Articular chondrocyte of knee joint (primary cell): ENCODE measurements at places on chromosomes 1 and 21. TPM values are rescaled to one million over a fixed set of nuclear protein-coding genes. Genes with fewer than 3 reads are reported as not detected.

Gene RCAN3
- 11.1 and 13.2 TPM in 2 replicates for total RNA-seq

Gene MANEAL
- 0.65 and 0.76 TPM in 2 replicates for total RNA-seq

Gene C1QB
- not detected in 2 replicates for total RNA-seq

Gene GJA9
- 0.13 and 0.22 TPM in 2 replicates for total RNA-seq

Gene PRAMEF11
- not detected in 2 replicates for total RNA-seq

Gene DMRTA2
- not detected in 2 replicates for total RNA-seq

Gene DDAH1
- total RNA-seq = 108 and 134 TPM in 2 replicates

Gene DENND4B
- 10.9 and 17.9 TPM in 2 replicates for total RNA-seq

Gene RPS27
- 1,523 and 1,552 TPM in 2 replicates for total RNA-seq

Gene CTTNBP2NL
- total RNA-seq = 22.2 and 28.0 TPM in 2 replicates

Gene OR6K3
- not detected in 2 replicates for total RNA-seq

Gene OR6Y1
- not detected in 2 replicates for total RNA-seq

Gene RNU1-2
- total RNA-seq = under 0.01 TPM in 2 replicates

Gene GABPB2
- 22.0 and 22.9 TPM in 2 replicates for total RNA-seq

Gene TBX19
- 1.4 and 1.6 TPM in 2 replicates for total RNA-seq

Gene CORT
- 0.26 and 0.32 TPM in 2 replicates for total RNA-seq

Gene APCS
- total RNA-seq = not detected in 2 replicates

Gene ARHGEF19
- total RNA-seq = 12.7 and 13.8 TPM in 2 replicates

Gene CFHR1
- total RNA-seq = 1.0 and 1.5 TPM in 2 replicates

Gene CRTC2
- 5.4 and 6.0 TPM in 2 replicates for total RNA-seq
